Frontal cortex (tissue), 4 donors: ENCODE measurements at places on chromosomes 11 and 22.

DNA sequence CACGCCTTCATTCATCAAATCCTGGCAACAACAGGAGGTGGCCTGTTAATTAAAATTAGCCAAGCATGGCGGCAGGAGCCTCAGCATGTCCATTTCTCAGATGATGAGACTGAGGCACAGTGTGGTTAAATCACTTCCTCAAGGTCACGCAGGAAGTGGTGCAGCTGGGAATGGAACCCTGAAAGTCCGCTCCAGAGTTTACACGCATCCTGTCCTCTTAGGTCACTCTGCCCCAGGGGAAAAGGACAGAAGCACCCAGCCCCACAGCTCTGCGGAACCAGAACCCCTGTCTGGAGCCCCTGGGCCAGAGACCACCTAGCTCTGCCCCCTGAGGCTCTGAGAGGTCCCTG is 19.6 kb downstream of the RPL3 start:
- no peak for DNase-seq

GRCh38 chr11:39461066-39461465 is 1998.4 kb downstream of the LRRC4C start:
- no peak for DNase-seq

DNA sequence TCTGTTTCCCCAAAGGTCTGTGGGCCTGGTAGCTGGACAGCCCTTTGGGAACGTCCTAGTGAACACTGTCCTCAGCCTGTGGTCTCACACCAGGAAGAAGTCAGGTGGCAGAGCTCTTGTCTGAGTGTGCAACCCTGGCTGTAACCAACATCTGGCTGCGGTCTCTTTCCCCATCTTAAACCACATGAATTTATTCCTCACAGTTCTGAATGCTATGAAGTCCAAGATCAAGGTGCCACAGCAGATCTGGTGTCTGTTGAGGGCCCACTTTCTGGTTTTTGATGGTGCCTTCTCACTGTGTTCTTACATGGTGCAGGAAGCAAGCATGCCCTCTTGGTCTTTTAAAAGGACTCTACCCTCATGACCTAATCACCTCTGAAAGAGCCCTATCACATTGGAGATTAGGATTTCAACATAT is 2.7 kb downstream of the UPB1 start:
- no peak for DNase-seq

DNA sequence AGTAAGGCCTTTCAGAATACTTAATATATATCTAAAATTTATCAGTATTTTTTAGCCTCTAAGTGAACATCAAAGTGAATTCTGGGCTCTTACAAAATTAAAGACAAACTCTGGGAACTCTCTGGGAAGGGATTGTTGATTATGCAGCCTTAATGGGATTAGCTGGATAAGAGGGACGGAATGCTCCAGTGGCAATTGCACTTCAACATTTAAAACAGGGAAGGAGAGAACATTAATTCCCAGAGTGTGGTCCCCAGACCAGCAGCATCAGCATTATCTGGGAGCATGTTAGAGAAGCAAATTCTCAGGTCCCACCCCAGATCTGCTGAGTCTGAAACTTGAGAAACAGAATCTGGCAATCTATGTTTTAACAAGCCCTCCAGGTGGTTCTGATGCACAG is 46.5 kb downstream of the POLD3 start:
- no peak for DNase-seq

DNA sequence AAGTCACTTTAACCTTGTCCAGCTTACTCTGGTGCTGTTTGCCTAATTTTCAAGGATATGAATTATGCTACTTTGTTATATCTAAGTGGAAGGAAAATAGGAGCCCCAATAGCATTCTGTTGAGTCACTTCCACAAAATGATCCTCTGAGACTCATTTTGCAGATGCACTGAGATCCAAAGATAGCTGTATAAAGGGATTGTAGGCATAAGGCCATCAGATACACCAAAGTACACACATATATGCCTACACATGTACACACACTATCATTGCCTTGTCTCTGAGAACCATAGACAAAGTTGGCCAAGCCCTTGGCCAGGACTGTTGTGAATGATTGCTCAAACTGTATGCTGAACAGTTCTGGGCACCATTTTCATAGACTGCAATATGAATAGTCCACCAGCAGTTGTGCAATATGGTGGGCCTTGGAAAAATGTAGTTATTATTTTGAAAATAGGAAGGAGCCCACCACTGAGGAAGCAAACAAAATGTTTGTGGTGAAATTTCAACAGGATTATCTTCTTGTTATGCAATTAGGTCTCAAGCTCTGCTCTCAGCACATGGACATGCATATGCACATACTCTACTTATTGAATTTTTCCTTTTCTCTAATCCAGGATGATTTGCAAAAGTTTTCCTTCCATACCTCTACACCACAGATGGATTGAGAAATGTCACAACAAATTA is 186.0 kb upstream of the CTSC start:
- DNase-seq: no peak
